ENCODE measurements at places on chromosomes 7 and 10.

DNA sequence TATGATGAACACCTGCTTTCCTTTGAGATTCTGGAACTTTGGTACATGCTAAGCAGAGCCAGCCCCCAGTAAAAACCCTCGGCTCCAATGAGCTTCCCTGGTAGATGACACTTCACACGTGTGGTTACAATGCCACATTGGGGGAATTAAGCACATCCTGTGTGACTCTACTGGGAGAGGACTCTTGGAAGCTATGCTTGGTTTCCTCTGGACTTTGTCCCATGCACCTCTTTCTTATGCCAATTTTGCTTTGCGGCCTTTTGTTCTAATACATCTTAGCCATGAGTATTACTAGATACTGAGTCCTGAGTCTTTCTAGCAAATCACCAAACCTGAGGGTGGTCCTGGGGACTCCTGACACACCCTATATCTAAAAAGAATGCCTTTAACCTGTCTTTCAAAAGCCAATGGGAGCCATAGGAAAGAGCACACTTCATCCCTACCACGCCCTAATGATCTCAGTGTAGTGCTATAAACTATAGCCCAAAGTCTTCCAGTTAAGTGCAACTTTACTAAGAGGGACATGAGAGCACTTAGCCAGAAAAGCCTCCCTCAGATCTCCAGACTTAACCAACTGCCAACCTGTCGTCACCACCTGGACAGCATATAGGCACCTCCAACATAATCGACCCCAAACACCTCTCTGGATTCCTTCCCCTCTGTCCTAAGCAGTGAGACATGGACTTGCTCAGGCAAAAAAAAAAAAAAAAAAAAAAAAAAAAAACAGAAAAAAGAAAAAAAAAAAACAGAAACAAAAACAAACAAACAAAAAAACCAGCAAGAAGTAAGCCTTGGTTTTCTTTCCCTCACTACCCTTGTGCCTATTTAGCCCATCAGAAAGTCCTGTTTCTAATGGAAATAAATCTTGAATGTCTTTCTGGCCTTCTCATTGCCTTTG lies 37.4 kb downstream of the CCDC6 start:
- DNase-seq: no peak

DNA sequence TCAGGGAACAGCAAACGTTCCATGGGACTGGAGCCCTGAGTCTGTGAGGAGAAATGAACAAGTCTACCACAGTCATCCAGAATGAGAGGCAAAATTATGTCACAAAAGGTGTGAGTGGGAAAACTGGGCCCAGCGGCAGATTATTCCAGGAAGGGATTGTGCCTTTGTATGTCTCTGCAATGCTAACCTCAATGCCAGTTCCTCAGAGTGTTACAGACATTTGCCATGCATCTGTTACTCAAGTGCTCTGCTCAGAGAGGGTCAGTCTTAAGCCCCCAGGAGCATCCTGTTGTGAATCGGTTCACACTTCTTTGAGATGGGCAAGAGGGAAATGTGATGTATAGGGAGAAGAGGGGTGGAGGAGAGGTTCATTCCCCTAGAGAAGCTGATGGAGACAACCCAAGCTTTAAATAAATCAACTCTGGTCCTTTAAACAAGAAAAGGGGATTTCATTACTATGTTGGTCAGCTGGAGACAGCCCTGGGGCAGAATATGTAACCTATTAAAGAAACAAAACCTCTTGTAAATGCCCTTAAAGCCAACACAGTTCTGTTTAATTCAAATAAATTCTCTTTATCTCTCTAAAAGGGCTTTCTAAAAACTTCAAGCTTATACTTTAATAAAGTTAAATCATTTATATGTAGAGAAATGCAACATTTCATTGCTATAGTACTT lies 85.9 kb upstream of the GRB10 start:
- no peak for DNase-seq

DNA sequence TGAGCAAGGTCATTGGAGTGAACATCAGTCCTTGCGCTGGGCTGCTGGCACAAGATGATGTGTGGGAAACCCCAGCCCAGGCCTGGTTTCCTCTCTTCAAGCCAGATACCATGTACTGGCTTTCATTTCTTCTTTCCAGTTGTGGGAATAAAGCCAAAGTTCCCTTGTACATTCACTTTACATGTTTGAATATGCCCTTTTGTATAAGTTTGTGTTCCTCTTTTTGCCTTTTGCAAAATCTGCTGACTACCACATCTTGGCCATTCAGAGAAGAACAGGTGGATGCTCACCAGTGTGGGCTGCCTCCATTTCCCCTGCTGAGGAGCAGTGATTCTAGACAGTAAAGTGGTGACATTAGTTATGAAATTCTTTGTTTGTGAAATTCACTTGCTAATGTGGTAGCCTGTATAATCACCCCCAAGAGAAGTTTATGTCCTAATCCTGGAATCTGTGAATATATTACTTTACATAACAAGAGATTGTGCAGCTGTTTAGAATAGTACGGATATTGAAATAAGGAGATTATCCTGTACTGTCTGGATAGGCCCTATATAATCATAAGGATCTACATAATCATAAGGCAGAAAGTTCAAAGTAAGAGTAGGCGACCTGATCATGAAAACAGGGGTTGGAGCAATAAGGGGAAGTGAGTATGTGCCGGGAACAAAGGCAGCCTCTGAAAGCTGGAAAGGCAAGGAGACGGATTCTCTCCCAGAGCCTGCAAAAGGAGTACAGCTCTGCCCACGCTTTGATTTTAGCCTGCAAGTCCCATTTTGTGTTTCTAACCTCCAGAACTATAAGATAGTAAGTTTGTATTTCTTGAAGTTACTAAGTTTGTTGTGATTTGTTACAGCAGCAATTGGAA lies 18.8 kb upstream of the AOAH start:
- no peak for DNase-seq

- DNase-seq: no peak
Measured at GRCh38 chr10:46308666-46309450, 22.1 kb downstream of the ANTXRL start.

DNA sequence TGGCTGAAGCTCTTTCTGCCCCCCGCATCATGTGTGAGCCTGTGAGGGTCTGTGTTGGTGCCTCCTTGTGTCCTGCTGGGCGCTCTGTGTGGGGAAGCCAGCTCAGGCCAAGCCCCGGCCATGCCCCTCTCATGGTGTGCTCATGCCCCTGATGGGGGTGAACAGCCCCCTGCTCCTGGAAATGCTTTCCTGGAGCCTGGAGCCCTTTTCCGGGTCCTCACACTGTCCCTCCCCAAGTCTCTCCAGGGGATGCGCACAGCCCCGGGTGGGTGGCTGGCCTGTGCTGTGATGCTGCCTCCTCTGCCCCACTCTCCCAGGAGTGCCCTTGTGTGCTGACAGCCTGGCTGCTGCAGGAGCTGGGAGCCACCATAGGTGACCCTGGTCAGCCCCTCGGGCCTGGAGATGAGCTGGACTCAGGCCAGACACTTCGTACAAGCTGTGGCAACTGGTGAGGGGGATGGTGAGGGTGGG lies 20.8 kb upstream of the ZNF862 start:
- no peak for DNase-seq

GRCh38 chr7:83467493-83467892 lies 181.4 kb downstream of the SEMA3E start:
- no peak for DNase-seq

- DNase-seq: no peak
Measured at GRCh38 chr7:96837593-96837992, 127.9 kb upstream of the SEM1 start.
